ENCODE measurements at places on chromosomes 2 and 18. TPM values are rescaled to one million over a fixed set of nuclear protein-coding genes. Genes with fewer than 3 reads are reported as not detected.

GRCh38 chr2:33153008-33153407 lies 206.3 kb downstream of the LTBP1 start:
- no peaks in the 10 kb centered on the region for H3K4me1 ChIP-seq
- H3K27me3 ChIP-seq, result no peaks in the 10 kb centered on the region
- H3K4me3 ChIP-seq, result no peak overlapping the region
- H3K36me3 ChIP-seq, result no peaks in the 10 kb centered on the region

Gene PAIP2B
- 1.7 TPM for polyA plus RNA-seq

DNA sequence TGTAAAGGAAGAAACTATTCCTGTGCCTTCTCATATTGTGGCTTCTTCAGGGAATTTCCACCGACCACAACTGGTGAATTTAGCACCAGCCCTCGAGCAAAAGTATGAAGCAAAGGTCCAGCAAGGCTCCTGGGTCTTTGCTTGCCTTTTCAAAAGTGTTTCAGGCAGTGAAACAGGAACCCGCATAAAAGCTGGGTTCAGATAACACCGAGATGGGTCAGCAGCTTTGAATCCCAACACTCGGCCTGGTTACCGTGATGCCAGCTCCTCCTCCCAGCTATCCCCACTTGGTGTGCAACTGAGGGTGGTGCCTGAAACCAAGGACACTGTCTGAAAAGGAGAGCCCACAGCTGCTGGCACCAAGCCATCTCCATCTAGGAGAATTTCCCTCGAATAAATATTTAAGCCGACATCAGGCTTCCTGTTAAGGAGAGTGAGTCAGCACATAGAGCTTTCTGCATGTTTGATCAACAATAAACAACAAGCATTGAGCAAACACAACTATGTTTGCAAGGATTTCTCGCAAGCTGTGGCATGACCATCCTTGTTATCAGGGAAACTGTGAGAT lies 69.5 kb downstream of the ANTXR1 start:
- H3K27ac ChIP-seq, result no peak overlapping the region
- H3K4me1 ChIP-seq, result no peaks in the 10 kb centered on the region
- H3K4me3 ChIP-seq, result no peak overlapping the region
- no peak for DNase-seq

Gene DUSP19
- polyA plus RNA-seq, result 0.49 TPM

GRCh38 chr18:46402945-46403344 lies 254.1 kb downstream of the LOXHD1 start:
- H3K4me1 ChIP-seq, result no peaks in the 10 kb centered on the region
- no peak overlapping the region for H3K4me3 ChIP-seq
- DNase-seq, result no peak
- no peaks in the 10 kb centered on the region for H3K36me3 ChIP-seq
- no peak overlapping the region for H3K27ac ChIP-seq
- no peaks in the 10 kb centered on the region for H3K27me3 ChIP-seq

DNA sequence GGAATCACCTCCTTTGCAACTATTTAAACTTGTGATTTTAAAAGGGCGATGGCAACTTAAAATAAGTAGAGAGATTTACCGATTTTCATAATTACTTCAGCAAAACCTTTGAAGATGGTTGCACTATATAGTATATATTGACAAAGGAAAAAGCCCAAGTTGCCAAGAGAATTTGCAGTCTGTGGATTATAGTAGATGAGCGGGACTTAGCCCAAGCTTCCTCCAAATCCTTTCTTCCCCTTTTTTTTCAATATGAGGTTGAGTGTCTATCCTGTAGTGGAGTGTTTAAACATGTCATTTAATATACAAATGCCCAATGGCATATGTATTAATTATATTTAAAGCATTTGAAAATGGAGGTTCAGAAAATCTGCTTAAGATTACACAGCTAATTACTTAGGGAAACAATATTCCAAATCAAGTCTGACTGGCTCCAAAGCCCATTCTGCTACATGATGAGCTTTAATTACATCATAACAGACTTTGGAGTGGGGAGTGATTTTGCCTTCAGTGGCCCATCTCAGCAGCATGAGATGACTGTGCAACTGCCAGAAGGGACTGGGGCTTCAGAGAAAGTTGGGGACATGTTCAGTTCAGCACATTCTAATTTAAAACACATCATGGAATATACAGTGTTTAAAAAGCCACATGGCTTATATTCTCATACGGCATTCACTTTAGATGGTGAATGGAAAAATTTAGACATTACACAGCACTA lies 73.2 kb downstream of the COL3A1 start:
- H3K27me3 ChIP-seq, result no peaks in the 10 kb centered on the region
- no peak overlapping the region for H3K27ac ChIP-seq
- H3K4me1 ChIP-seq, result no peaks in the 10 kb centered on the region
- H3K36me3 ChIP-seq, result no peaks in the 10 kb centered on the region
- no peak for DNase-seq

Gene UGT1A5
- polyA plus RNA-seq, result not detected

DNA sequence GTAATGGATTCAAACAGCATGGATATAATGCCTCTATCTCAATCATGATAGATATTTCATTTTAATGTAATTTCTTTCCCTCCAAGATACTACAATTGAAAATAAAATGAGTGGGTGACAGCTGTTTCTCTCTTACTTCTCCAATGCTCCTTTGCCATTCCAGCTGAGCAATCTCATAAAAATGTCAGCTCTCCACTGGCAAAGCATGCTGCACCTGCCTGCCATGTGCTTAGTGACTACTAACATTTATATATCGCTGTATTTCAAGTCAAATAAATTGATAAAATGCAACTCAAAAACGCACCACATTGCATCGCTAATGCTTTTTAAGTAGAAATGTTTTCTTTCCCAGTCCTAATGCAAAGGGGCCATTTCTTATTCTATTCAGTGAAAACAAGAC lies 1093.9 kb downstream of the CBLN2 start:
- no peaks in the 10 kb centered on the region for H3K27me3 ChIP-seq
- no peaks in the 10 kb centered on the region for H3K4me1 ChIP-seq
- no peak overlapping the region for H3K27ac ChIP-seq
- H3K36me3 ChIP-seq, result no peaks in the 10 kb centered on the region

GRCh38 chr2:186546846-186547245 lies 43.0 kb upstream of the ITGAV start:
- no peaks in the 10 kb centered on the region for H3K36me3 ChIP-seq
- H3K27me3 ChIP-seq, result peaks cover 5% of the 10 kb centered on the region
- no peak for DNase-seq
- no peaks in the 10 kb centered on the region for H3K4me1 ChIP-seq
- H3K27ac ChIP-seq, result no peak overlapping the region

GRCh38 chr2:144015036-144015435 lies 504.9 kb downstream of the ZEB2 start:
- H3K36me3 ChIP-seq, result no peaks in the 10 kb centered on the region
- H3K4me1 ChIP-seq, result no peaks in the 10 kb centered on the region
- H3K27ac ChIP-seq, result no peak overlapping the region
- DNase-seq, result no peak
- no peaks in the 10 kb centered on the region for H3K27me3 ChIP-seq

- no peaks in the 10 kb centered on the region for H3K36me3 ChIP-seq
- DNase-seq, result no peak
- no peak overlapping the region for H3K4me3 ChIP-seq
- no peaks in the 10 kb centered on the region for H3K4me1 ChIP-seq
Observed at GRCh38 chr2:185477452-185477851, 261.2 kb upstream of the FSIP2 start.

Gene CNDP2
- polyA plus RNA-seq, result 123 TPM

- no peaks in the 10 kb centered on the region for H3K36me3 ChIP-seq
- no peaks in the 10 kb centered on the region for H3K4me1 ChIP-seq
- no peak overlapping the region for H3K27ac ChIP-seq
- no peak overlapping the region for H3K4me3 ChIP-seq
Observed at GRCh38 chr18:49319590-49319989, 140.9 kb downstream of the DYM start.

GRCh38 chr2:43424262-43425207 lies 171.3 kb downstream of the THADA start:
- H3K4me1 ChIP-seq, result peaks cover 39% of the 10 kb centered on the region
- H3K27me3 ChIP-seq, result no peaks in the 10 kb centered on the region
- H3K27ac ChIP-seq, result no peak overlapping the region
- no peaks in the 10 kb centered on the region for H3K36me3 ChIP-seq
- H3K4me3 ChIP-seq, result no peak overlapping the region

- H3K36me3 ChIP-seq, result no peaks in the 10 kb centered on the region
- H3K27me3 ChIP-seq, result no peaks in the 10 kb centered on the region
- no peak overlapping the region for H3K4me3 ChIP-seq
- peaks cover 4% of the 10 kb centered on the region for H3K4me1 ChIP-seq
- no peak for DNase-seq
Observed at GRCh38 chr2:128380061-128380889, 61.6 kb upstream of the HS6ST1 start.

DNA sequence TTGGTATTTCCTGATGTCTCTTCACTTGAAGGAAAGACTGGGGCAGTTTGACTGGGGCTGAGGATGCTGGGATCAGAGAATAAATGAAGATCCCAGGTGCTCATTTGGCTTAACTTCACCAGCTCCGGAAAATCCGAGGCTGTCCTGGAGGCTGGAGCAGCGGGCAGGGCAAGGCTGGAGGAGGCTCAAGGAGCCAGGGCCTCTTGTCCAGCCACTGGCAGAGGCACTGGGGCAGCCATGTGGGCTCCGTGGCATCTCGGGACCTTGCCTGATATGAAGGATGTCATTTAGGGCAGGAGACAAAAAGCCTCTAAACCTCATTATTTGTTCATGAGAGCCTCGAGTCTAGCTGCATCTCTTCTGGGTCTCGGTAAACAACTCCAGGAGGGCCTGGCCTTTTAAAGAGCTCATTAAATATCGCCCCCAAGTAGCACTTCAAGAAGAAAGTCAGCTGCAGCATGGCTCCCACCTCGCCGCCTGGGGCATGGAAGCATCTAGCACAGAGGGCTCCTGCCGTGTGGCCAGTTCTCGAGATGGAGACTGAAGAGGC lies 13.5 kb upstream of the GPR55 start:
- H3K36me3 ChIP-seq, result no peaks in the 10 kb centered on the region
- H3K4me1 ChIP-seq, result no peaks in the 10 kb centered on the region
- no peaks in the 10 kb centered on the region for H3K27me3 ChIP-seq
- H3K27ac ChIP-seq, result no peak overlapping the region
- H3K4me3 ChIP-seq, result no peak overlapping the region

Gene NEB
- 0.17 TPM for polyA plus RNA-seq

- H3K36me3 ChIP-seq, result no peaks in the 10 kb centered on the region
- H3K27ac ChIP-seq, result no peak overlapping the region
- H3K27me3 ChIP-seq, result no peaks in the 10 kb centered on the region
- H3K4me1 ChIP-seq, result peaks cover 7% of the 10 kb centered on the region
- no peak for DNase-seq
Observed at GRCh38 chr2:216335252-216335651, 37.0 kb downstream of the MARCHF4 start.

Gene FHL2
- not detected for polyA plus RNA-seq
